ENCODE measurements at places on chromosomes 3 and 15. TPM values are rescaled to one million over a fixed set of nuclear protein-coding genes. Genes with fewer than 3 reads are reported as not detected.

The FBXW12 gene
- total RNA-seq, result 0.27 TPM

DNA sequence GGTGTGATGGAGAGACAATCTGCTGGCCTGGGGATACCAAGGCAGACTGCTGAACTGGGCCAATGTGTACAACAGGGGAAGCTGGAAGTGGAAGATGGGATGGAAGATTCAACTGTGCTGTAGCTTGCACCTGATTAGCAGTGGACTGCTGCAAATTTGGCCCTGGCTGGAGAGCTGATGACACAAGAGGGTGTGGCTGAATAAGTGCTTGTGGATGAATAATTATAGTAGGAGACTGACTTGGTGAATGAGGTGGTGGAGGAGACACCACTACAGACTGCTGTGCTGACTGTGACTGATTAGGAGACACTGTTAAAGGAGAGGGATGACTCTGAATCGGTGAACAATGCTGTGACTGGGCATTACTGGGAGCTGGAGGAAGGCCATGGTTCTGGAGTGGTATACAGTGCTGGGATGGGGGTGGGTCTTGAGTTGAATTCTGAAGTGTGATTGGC, 52.5 kb downstream of the PHC3 start:
- peak; percentile 52 for DNase-seq

The CFAP100 gene
- total RNA-seq, result not detected

DNA sequence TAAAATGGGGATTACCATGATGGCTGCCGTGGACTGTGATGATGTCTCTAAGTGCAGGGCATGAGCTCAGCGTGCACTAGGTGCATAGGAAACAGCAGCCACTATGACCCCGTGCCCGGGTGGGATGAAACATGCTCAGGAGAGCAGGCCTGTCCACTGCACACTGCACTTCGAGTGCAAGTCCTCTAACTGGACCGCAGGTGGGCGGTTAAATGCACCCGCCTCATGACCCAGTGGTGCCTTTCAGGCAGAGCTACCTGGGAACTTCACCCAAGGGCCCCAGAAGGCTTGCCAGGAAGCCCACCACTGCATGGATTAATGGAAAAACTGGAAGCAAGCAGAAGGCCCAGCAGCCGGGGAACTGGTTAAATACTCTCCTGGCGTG, 34.0 kb downstream of the PRKCD start:
- DNase-seq, result no peak

The LRRN1 gene
- total RNA-seq, result 1.7 TPM

Data from fibroblast of the aortic adventitia (primary cell).